ENCODE measurements at places on chromosomes 7 and 10. TPM values are rescaled to one million over a fixed set of nuclear protein-coding genes. Genes with fewer than 3 reads are reported as not detected.

DNA sequence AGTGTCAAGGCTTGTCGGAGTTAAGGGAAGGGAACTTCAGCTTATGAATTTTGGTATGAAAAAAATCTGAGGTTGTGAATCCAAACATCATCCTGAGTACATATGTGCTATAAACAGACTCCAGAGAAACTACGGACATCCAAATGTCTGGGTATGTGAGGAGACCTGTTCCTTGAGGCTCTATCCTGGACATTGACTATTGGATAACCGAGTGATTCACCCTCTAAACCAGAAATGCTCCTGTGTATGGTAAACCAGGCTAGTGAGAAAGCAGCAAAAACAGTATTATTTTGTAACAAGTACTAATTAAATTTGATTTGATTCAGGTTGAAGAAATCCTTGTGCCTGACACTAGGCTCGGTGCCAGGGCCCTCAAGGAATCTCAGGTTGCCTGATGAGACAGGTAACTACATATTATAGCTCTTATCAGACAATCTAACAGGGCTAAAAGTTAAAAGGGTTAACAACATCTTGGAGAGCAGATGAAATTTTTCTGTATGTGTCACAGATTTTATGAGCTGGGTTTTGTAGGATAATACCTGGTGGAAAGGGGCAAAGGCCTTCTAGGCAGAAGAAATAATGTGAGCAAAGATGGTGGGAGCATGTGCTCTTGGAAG, 10.4 kb upstream of the STOX1 start:
- DNase-seq: no peak

- no peak for DNase-seq
Measured at GRCh38 chr10:64508029-64508661, 986.9 kb downstream of the REEP3 start.

DNA sequence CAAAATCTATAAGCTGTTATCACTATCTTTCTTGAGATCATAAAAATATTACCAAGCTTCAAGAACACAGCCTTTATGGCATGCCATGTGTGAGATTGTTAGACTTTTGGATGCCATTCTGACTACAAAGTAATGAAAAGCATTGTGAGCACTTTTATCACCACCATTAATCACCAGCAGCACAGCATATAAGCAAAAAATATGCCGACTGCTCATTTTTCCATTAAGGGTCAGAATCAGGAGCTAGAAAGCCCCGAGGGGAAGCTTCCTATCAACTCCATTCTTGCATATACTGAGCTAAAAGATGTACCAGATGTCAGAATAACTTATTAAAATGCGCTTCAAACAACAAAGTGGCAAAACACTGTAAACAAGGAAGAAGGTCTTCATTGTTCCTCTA, 114.3 kb downstream of the LMBR1 start:
- DNase-seq: no peak

GRCh38 chr10:14661818-14662217, 112.9 kb downstream of the FAM107B start:
- no peak for DNase-seq

GRCh38 chr7:7933915-7934526, 34.6 kb upstream of the GLCCI1 start:
- no peak for DNase-seq

GRCh38 chr7:377080-378040, 87.4 kb downstream of the FOXL3 start:
- DNase-seq: peak; percentile 71

DNA sequence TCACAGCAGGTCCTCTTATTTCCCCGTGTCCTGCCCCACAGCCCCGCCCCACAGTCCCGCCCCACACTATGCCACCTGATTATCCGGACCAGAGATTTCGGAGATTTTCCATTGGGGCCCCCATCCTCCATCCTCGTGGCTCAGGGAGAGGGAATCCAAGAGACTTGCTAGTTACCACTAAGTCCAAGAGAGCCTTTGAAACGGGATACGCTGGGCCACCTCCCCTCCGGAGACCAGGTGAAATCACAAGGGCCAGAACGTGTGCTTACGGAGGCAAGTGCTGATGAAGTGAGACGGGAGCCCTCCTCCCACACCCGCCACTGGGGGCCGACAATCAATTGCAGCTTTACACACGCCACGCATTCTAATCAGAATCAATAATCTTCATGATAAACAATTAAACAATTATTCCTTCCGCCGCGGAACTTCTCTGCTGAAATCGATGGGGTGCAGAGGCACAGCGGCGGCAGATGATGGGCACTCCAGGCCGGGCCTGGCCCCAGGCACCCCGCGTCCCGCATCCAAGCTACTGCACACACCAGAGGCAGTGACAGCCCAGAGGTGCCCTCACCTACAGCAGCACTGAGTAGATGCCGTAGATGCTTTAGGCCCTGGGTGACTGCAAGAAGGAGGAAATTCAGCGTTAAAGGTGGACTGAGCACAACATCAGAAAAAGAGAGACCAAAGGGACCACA, 534.0 kb upstream of the FOXK1 start:
- no peak for DNase-seq

DNA sequence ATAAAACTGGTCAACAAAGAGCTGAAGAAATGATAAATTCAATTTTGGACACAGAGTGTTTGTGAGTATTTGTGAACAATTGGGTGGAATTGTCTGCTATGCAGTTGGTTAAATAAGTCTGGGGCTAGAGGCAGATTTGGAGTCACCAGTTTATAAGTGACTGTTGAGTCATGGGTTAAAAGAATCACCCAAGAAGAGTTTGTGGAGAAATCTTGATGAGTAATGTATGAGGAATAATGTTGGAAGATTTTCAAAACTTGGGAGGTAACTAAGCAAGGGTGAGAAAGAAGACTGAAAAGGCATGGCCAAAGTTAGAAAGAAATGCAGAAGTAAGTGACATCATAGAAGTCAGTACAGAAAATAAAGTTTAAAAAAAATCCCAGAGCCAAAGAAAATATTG, 750.7 kb downstream of the MAGI2 start:
- no peak for DNase-seq

The ARHGAP12 gene
- total RNA-seq: 90.5 TPM

GRCh38 chr7:30502470-30503251, 2.0 kb downstream of the GGCT start:
- no peak for DNase-seq
